ENCODE measurements at places on chromosomes 2 and 18.

GRCh38 chr18:79197531-79197930 lies 128.3 kb downstream of the ATP9B start:
- no peak for DNase-seq

GRCh38 chr18:49247781-49248180 lies 212.7 kb downstream of the DYM start:
- DNase-seq, result no peak

DNA sequence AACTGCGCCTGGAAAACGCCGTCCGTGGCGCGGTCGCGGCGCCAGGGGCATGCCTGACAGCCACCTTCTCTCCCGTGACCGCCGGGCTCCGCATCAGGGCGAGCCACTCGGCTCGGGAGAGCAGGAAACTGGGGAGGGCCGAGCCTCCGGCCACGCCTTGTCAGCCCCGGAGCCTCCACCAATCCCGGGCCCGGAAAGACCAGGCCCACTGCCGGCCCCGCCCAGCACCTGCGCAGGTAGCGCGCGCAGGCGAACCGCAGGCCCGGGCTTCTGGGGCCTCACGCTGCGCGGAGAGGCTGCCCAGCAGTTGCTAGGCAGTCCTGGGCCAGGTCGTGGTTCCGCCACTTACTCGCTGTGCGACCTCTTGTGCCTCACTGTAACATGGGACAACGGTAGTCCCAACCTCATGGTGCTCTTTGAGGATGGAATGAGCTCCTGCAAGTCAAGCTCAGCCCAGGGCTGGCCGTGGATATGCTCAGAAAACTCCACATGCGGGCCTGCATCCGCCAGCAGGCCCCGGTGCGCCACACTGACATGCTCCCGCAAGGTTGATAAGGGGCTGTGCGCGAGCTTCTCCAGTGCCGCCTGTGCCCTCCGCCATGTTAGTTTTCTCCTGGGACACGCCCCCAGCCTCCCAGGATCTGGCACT lies 97.1 kb downstream of the INHBB start:
- no peak for DNase-seq

- DNase-seq, result no peak
Observed at GRCh38 chr18:78610179-78610578, 369.4 kb upstream of the SALL3 start.

GRCh38 chr2:36497570-36498163 lies 100.3 kb downstream of the FEZ2 start:
- no peak for DNase-seq

- peak; percentile 95 for DNase-seq
Observed at GRCh38 chr2:199303728-199304177, 154.0 kb downstream of the SATB2 start.

GRCh38 chr2:27717070-27717795 lies 53.5 kb downstream of the SLC4A1AP start:
- no peak for DNase-seq

- DNase-seq, result no peak
Observed at GRCh38 chr2:209424199-209424701, 403 bp downstream of the MAP2 start.

DNA sequence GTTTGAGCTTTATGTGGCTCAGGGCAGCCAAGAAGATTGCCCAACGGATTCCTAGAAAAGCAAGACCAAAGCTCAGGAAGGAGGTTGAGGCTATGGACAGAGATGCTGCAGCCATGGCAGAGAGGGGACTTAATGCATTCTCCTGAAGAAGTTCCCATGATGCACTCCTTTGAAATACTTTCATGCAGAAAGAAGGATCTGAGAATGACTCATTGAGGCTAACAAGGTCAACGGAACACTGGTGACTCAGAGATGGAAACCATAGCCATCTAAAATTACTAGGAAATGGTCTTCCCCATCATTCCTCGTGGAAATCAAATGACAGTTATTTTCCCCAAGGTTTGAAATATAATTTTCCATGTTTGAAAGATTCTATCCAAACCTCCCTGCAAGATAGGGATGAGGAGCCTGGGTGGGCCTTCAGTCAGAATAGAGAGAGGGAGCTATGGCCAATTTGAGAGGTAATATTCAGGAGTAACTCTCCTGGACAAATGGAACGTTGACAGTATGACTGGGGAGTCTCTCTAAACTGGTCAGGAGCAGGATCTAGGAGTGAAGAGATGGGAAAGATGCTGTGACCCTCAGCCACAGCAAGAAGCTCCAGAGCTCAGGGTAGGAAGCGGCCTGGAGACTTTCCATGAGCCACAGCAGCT lies 63.0 kb downstream of the REEP1 start:
- peak; percentile 36 for DNase-seq

DNA sequence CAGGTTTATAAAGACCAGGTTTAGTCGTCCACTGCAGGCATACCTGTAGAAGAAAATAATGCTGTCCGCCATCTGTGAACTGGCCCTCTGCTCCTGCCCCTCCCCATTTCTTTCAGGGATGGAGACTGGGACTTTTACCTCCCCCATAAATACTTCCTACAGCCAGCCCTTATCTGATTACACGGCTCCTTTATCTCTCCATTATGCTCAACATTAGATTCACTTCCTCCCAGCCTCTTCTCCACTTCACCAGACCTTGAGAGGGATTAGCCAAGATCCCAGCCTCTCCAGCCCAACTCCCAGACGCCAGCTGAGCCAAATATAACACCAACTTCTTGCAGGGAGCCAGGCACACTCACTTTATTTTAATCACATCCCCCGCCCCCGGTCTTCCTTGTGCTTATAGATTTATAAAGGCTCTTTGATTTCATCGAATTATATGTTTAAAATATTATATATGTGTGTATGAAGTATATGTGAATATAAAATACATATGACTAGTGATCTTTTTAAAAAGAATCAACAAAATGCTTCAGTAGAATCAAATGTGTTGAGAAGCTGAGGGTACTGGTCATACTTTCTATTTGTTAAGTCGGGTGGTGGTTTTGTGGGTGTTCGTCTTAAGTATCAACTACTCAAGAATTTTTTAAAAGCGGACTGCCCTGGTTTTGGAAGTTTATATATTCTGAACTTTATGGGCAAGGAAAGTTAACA lies 81.0 kb downstream of the SPRED2 start:
- DNase-seq, result peak; percentile 48

DNA sequence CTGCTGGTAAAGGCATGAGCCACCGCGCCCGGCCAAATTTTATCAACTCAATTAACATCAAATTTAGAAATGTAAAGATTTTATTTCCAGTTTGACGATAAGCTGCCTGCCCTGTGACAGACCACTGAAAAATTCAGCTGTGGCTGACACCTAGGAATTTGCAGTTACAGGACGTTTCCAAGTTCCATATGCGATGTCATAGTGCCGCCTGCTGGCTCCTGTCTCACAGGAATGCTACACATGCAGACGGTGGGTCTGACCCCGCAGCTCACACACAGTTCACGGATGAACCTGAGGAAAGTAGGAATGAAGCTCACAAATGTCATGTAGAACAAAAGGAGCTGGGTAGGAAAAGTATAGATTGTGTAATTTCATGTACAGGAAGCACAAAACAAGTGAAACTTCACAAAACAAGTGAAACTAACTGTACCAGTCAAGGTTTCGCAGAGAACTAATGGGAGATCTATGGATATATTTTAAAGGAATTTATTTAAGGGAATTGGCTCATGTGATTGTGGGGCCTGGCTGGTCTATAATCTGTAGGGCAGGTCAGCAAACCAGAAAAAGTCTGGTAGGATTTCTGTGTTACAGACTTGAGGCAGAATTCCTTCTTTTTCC lies 13.2 kb upstream of the SEH1L start:
- DNase-seq, result peak; percentile 64

GRCh38 chr18:39238981-39239660 lies 1673.5 kb upstream of the CELF4 start:
- DNase-seq, result no peak

DNA sequence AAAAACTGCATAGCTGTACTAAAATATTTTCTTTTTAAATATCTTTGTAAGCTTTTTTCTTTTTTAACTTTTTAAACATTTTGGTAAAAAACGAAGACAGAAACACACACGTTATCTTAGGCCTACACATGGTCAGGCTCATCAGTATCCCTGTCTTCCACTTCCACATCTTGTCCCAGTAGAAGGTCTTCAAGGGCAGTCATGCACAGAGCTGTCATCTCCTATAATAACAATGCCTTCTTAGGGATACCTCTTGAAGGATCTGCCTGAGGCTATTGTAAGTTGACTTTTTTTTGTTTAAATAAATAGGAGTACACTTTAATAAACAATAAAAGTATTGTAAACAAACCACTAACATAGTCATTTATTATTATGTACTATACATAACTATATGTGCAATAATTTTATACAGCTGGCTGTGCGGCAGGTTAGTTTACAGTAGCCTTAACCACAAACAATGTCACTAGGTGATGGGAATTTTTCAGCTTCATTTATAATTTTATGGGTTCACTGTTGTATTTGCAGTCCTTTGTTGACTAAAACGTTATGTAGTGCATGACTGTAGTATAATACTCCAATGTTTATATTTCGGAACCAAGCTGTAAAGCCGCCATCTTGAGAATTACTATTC lies 124.4 kb downstream of the MAP4K4 start:
- DNase-seq, result no peak

DNA sequence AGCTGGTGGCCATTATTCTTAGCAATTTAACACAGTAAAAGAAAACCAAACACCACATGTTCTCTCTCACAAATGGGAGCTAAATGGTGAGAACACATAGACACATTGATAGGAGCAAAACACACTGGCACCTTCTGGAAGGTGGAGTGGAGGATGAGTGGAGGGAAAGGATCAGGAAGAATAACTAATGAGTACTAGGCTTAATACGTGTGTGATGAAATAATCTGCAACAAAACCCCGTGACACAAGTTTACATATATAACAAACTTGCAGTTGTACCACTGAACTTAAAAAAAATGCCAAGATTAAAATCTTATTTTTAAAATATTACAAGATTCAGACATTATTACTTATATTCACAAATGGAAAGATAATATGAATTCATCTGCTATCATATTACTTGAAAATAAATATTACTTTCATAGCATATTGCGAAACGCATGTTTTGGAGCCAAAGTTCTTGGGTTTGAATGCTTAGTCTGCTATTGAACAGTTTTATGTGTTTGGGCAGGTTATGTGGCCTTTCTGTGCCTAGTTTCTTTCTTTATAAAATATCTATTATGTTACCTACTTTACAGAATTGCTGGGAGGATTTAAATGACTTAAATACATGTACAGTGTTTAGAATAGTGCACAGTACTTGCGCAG lies 20.5 kb downstream of the ANKRD62 start:
- no peak for DNase-seq

- DNase-seq, result no peak
Observed at GRCh38 chr2:38496927-38497669, 105.6 kb downstream of the HNRNPLL start.

DNA sequence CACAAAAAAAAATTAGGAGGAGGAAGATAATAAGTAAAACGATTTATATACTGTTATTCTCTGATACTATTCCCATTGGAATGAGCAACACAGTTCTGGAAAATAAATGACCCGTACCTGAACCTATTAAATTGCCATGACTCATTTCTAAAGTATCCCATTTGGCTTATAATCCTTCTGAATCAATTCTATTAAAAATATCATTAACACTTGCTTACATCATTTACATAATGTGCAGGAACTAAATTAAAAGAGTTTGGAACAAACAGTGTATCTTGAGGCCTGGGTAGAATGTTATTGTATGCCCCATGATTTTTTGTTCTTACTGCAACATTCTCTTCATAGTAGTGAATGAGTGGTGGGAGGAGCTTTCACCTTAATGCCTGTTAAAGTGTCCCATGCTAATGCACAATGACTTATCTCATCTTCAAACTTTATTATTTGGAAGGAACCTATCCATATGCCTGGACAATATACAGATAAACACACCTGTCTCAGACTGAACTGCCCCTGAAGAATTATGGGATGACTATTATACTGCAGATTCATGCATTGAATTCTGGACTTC lies 549.9 kb upstream of the ACVR2A start:
- no peak for DNase-seq

Measured in non-pigmented ciliary epithelial cell (primary cell).